Activated effector memory CD4-positive, alpha-beta T cell treated with Interleukin-2 at 50 U/mL for 16 hours (primary cell): ENCODE measurements at places on chromosomes 4 and X.

DNA sequence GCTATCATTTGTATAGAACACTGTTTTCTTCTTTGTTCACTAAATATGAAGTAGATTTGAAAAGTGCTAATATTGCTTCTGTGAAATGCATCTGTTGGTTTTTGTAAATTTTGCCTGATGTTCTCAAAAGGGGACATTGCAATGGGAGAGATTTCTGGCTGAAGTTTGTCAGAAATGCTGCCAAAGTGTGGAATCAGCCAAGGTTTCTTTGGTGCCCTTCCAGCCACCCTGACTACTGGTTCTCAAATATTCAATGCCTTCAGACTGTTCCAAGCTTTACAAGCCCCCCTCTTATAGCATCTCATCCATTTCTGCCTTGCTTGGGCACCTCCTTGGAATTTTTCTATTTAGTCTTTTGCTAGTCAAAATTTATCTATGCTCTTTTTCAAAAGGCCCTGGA lies 60.6 kb upstream of the TMLHE start:
- DNase-seq, result no peak

DNA sequence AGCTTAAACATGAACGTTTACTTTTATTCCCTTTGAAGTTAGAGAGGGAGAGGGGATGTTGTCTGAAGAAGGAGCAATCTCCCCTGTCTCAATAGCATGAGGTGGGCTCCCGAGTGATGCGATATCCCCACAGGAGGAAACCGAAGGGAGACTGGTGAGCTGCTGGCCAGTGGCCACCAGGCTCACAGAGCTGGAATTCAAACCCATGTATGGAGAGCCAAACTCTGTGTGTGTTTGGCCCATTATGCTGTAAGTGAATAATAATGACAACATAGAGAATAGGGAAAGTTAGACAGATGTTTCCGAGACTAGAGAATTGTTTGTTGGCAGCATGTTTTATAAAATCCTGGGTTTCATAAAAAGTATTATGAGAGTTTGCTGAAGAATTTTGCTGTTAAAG lies 66.1 kb upstream of the CLNK start:
- no peak for DNase-seq

DNA sequence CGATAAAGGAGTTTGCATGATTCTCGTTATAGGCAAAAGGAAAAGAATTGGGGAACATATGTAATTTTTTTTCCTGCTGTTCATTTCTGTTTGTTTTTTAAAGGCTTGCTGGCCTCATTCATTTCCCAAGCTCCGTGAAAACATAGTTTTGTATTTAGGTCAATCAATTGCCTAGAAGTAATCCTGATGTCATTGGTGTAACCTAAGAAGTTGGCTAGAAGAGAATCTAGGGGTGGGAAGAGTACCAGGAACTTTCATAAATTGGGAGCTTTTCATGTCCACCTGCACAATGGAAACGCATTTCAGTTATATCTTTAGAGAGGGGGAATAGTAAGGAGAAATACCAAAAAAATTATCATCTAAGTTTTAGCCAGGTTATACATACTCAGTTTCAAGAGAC lies 3.8 kb downstream of the RAPGEF2 start:
- no peak for DNase-seq

DNA sequence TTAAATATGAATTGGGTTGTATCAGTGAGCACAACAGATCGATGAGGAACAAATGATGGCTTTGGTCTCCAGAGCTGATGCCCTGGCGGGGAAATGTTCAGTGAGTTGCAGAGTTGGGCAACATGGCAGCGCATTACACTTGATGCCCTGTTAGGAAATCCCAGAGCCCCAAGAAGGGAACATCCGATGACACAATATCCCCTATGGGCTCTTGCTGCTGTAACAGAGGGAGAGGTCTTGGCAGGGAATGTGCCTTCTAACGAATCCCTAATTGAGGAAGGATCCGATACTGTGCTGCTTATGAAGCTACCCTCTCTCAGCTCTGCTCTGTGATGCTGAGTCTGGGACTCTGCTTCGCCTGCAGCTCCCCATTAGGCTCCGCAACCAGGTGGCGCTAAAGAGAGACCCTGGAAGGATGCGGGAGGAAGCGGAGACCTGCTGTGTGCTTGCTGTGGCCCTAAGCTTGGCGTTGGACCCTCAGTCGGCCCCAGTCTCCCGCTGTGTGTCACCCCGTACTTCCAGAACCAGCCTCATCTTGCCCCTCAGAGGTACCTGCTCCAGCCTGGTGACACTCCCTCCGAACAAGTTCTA lies 38.9 kb downstream of the PDHA1 start:
- DNase-seq, result peak; percentile 28

DNA sequence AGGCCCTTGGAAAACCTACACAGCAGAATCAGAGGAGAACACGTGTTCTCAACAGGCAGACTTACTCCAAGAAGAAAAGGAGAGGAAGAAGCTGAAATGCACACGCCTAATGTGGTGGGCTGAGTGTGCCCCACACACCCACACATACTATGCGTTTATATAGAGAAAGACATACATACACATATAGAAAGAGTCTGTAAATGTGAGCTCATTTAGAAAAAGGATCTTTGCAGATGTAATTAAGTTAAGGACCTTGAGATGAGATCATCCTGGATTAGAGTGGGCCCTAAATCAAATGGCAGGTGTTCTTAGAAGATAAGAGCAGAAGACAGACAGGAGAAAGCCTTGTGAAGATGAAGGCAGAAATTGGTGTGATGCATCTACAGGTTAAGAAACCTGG lies 87.2 kb upstream of the KLF3 start:
- no peak for DNase-seq

DNA sequence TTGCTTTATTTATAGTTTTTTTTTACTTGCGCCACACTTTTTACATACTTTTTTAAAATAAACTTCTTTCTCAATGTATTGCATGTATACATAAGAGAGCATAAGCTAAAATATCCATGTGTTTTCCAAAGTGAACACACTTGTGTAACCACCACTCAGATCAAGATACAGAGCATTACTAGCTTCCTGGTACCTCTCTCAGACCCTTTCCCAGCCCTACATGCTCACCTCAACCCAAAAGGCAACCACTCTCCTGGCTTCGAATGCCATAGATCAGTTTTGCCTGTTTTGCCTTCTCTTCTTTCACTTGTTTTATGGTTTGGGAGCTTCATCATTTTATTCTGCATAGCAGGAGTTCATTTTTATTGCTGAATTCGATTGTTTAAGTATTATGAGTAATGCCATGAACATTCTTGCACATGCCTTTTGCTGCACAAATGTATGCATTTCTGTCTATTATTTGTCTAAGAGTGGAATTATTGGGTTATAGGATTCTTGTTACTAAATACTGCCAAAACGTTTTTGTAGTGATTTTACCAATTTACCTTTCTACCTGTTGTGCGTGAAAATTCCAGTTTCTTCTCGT lies 45.9 kb upstream of the NUDT6 start:
- DNase-seq, result no peak

- no peak for DNase-seq
These were observed 59.2 kb upstream of the SLC39A8 start for GRCh38 chr4:102404431-102404969.

DNA sequence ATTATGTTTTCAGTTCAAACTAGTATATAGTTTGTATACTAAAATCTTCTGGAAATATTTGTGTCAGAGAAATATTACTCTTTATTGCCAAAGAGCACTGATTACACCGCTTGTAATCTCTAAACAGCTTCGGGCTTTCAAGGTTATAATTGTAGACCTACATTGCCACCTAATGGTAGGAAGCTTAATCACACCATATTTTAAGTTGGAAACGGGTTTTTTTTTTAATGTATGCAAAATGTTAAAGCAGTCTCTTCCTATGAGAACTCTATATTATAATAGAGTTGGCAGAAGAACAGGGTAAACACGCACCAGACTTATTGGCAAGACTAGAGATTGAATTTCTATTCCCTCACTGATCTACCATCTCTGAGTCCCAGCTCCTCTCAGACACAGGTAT lies 19.5 kb upstream of the NFXL1 start:
- DNase-seq, result no peak

- DNase-seq, result no peak
These were observed 12.0 kb downstream of the TMSB4X start for GRCh38 chrX:12986886-12987285.

DNA sequence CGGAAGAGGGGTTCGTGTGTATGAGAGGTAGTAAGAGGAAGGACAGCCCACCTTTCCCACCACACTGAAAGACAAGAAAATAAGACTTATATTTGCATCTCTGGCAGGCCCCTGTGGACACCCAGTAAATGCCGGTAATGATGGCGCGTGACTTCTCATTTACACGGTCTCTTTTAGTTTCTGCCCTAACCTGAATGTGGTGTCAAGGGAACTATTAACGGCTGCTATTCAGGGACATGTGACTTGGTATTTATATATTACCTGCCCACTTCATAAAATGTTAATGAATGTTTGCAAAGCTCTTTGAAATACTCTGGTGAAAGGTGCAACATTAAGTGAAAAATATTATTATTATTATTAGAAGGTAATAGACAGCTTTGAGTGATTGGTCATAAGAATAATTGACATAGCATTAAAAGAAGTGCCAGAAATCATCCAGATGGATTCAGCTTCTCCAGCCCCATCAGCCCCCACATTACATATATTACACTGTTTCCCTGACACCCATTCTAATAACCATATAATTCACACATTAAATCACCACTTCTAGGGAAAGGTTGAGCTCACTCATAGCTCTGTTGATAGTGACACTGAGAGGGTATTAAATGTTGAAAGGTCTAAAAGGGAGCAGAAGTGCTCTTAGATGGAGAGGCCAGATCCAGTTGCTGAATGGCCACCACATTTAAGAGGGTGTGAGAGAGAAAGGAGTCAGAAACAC lies 83.0 kb upstream of the BEND4 start:
- no peak for DNase-seq

DNA sequence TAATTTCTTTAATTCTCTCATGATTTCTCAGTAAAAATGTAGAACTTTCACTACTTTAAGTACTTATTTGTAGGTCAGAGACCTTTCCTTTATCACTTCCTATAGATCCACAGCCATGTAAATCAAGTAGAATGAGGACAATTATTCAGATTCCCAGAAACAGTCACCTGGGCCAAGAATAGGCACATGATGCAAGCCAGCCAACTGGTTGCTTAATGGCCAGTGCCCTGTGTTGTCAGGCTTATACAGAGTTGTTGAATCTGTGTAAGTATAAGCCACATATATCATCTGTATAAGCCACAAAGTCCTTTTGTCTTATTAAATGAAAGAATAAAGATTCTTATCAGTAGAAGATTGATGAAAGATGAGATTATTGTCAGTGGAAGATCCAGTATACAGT lies 5.2 kb downstream of the BANK1 start:
- no peak for DNase-seq

DNA sequence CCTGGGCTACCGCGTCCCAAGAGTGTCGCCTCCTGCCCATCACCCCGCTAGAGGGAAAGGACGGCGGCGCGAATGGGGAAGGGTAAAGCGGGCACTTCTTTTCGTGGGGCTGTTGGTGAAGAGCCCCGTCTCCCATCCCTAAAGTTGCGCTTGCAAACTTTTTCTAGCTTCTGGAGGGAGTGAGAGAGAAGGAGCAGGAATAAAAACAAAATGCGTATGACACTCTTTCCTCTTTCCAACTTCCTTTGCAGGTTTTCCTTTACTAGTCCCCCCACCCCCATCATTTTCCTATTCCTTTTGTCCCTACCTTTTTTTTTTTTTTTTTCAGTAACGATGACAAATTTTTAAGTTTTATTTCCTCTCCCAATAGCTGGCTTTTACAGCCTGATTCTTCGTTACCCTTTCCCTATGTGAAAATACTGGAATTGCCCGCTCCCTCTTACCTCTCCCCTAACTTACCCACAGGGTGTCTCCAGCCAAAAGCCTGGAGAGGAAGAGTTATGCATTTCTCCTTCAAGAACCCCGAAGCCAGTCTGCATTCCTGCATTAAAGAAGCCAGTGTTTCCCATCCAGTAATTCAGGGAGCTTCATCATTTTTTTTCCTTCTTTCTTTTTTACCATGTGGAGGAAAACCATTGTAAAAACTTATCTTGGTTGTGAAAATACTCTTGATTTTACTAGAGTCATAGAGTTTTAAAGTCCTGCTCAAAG lies 613 bp upstream of the ARSJ start:
- no peak for DNase-seq

DNA sequence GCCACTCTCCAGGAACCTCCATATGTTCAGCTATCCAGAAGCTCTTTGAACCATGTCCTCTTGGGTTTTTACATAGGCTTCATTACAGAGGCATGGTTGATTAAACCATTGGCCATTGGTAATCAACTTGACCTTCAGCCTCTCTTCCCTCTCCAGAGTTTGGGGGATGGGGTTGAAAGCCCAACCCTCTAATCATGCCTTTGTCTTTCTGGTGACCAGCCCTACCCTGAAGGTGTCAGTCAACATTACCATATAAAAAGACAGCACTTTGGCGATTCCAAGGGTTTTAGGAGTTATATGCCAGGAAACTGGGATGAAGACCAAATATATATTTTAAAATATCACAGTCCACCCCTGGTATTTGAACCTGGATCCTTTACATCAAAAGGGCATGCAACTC lies 222.5 kb downstream of the CHIC1 start:
- no peak for DNase-seq

- DNase-seq, result no peak
These were observed 321.6 kb downstream of the STIM2 start for GRCh38 chr4:27182211-27182610.

- no peak for DNase-seq
These were observed 126.8 kb downstream of the KLHL8 start for GRCh38 chr4:87093443-87094123.

- no peak for DNase-seq
These were observed 1.5 kb downstream of the GIMD1 start for GRCh38 chr4:106367072-106367471.

DNA sequence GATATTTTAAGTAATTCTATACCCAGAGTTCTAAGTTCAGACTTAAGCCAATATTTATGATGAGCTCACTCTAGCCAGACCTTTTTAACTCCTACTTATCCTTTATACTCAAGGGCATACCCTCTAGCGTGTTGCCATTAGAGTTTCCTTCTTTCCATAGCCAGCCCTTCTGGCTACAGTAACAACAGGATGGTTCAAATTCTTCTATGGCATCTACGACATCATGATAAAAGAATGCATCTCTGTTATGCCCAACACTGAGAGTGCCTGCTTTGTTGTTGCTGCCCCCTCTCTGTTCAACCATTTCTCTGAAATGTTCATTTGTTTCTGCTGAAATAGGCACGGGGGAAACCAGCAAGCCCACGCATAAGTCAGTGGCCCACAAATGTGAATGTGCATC lies 104.5 kb downstream of the UBE2NL start:
- DNase-seq, result no peak

- no peak for DNase-seq
These were observed 841.6 kb upstream of the AADAT start for GRCh38 chr4:170931321-170931720.

GRCh38 chrX:22090181-22090580 lies 58.1 kb downstream of the PHEX start:
- no peak for DNase-seq

GRCh38 chr4:151530230-151530629 lies 121.3 kb downstream of the FHIP1A start:
- no peak for DNase-seq
